ENCODE measurements at places on chromosomes 5 and 9.

DNA sequence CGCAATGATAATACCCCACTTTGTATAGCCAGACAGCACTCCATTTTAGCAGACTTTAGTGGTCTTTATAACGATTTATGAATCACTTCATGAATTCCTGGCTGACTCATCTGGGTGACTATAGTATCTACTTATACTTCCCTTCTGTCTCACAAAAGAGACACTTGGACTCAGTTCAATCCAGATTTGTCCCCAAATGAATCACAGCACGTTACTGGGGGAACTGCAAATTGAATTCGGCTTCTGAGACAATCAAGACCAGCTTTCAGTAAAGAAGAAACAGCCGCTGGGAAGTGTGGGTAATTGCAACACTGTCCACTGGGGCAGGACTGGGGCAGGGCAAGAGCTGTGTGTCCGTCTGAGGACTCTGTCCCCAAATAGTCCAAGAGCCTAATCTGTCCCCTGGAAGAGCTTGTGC is 337.3 kb upstream of the RFX3 start:
- no peak for DNase-seq

GRCh38 chr9:17734674-17735073 is 155.8 kb downstream of the SH3GL2 start:
- no peak for DNase-seq

DNA sequence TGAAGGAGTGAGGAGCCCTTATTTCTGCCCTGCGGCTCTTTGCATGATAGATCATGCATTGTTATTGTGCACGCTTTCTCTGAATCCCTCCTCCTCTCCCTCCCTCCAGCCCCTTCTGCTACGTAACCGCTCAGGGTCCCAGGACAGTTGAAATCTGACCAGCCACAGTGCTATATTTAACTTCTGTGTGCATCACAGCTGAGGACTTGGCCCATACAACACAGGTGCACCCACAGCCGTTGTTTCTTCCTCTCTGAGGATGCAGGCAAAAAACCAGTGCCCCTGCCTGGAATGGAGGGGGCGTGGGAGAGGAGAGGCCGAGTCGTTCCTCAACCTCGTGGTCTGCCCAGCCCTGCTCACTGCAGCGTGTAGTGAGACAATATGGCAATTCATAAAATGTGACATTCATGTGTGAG is 335.6 kb upstream of the CLINT1 start:
- DNase-seq, result no peak

- DNase-seq, result no peak
Observed at GRCh38 chr5:3780278-3780677, 184.6 kb downstream of the IRX1 start.

DNA sequence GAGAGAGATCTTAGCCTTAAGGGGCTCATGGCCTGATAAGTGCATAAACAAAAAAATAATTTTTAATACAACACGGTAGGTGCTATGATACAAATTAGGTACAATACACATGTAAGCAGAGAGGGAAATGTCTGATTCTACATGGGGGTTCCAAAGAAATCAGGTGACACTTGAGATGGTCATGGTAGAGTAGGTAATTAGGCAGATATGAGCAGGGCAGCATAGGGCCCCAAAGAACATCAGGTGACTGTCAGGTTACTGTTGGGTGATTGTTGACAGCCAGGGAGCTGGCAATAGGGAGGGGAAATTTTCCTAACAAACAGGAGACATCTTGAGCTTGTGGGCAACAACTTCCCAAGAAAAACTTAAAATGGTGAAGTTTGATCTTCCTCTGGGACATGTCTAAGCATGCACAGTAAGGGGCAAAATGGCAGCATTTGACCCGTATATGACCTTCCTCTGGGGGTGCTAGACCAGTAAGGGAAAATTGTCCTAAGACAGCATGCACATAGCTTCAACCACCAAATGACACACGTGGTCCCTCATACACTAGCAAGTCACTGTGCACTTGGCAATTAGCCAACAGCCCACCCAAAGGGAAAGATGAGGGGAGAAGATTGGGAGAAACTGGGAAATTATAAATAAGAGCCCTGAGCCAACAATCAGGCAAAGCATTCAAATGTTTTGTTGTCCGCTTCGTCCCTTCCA is 37.3 kb upstream of the TENT4A start:
- no peak for DNase-seq

- DNase-seq, result no peak
Observed at GRCh38 chr5:167271081-167271480, 1020.4 kb upstream of the WWC1 start.

DNA sequence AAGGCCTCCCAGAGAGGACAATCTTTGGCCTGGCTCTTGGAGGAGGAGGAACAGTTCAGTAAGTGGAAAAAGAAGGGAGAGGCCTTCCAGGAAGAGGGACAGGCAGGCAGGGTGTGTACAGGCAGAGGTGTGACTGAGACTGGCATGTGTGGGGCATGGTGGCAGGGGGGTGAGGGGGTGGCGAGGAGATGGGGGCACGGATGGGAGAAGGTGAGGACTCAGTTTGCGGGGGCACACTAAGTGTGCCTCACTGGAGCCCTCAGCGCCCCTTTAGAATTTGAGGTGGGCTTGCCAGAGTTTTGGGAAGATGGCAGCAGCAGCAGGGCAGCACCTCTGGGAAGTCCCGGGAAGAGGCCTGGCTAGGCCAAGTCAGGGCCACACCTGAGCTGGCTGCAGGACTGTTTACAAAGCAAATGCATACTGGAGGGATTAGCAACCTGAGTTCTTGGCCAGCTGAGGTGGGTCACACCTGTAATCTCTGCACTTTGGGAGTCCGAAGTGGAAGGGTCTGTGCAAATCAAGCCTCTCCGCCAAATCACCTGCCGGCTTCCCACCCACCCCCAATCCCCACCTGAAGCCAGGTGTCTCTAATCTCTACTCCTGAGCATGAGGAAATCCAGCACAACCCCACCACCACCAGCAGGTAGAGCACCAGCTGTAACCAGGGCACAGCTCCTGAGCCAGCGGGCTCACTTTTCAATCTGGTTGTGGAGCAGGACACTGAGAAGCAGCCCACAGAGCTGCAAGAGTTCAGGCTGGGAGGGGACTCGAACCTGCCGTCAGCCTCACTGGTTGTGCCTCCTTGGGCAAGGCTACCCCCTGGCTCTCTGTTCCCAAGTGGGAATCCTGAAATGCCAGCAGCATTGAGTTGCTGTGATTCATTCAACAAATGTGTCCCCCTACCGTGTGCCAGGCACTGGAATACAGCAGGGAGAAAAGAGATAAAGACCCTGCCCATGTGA is 10.2 kb upstream of the GABRP start:
- DNase-seq, result no peak

- DNase-seq, result no peak
Observed at GRCh38 chr5:71946343-71947030, 160.8 kb upstream of the MAP1B start.

- no peak for DNase-seq
Observed at GRCh38 chr5:181245427-181246275, 1.9 kb upstream of the RACK1 start.

DNA sequence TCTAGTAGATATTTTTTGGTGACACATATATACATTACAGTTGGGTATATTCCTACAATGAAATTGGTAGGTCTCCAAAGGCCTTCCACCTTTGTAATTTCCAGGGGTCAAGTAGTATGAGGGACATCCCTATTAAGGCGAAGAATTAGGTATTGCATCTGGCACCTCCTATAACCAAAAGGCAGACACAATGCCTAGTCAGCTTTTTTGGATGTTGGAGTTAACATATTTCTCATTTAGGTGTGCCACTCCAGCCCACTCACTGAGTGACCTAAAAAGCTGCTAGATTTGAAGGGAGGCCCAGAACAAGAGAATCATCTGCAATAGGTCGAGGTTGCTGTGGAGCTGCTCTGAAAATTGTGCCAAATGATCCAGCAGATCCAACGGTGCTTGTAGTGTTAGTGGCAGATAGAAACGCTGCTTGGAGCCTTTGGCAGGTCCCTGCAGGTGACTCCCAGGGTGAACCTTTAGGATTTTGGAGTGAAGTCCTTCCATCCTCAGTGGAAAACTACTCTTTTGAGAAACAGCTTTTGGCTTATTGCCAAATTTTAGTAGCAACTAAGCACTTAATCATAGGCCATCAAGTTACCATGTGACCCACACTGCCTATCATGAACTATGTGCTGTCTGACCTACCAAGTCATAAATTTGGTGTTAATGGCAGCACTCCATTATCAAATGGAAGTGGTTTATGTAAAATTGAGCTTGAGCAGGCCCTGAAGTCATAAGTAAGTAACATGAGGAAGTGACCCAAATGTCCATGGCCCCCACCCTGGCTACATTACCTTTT is 15.7 kb upstream of the FNIP1 start:
- no peak for DNase-seq

DNA sequence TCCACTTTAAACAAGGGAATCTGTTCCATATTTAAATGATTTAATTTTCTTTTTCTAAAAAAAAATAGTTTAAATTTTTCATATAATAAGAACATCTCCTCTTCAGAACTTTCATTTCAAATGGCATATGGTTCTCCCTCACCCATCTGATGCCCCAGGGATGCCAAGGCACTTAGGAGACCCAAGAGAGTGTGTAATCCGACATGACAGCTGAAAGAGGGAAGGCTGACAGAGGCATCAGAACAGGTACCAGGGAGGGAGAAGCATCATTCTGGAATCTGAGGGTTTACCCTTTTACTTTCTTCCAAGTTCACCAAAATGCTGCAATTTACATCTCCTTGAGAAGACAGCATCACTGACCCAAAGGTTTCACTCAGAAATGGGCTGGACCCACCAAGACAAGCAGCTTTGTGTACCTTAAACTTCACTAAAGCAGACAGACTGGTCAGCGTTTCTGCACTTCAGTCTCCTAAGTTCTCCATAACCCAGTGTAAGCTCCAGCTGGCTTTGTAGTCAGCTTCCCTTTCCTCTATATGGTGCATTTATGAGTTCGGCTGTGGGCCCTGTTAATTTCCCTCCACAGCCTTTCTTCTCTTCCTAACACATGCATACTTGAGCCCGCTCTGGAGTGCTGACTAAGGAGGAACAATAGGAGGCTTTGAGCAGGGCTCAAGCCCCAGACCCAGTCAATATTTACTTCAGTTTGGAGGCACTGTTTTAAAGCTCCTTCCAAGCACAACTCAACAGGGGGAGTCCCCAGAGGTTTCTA is 17.7 kb downstream of the EFNA5 start:
- no peak for DNase-seq

DNA sequence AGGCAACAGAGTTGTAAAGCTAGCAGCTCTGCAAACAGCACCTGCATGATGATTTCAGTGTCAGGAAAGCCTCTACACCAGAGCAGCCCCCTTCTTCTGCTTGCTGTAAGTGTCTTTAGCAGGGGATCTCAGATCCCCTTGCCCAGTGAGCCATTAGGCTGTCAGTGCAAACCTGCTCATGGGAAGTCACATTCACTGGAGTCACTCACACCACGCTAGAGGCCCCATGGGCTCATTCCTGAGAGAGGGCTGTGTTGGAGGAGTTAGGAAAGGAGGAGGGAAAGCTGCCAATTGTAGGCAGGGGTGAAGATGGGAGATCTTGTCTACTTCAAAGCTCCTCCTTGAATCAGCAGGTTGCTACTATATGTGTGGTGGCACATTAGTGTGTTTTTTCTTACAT is 275.2 kb downstream of the SMARCA2 start:
- no peak for DNase-seq

GRCh38 chr5:15283076-15283475 is 216.9 kb upstream of the FBXL7 start:
- no peak for DNase-seq

DNA sequence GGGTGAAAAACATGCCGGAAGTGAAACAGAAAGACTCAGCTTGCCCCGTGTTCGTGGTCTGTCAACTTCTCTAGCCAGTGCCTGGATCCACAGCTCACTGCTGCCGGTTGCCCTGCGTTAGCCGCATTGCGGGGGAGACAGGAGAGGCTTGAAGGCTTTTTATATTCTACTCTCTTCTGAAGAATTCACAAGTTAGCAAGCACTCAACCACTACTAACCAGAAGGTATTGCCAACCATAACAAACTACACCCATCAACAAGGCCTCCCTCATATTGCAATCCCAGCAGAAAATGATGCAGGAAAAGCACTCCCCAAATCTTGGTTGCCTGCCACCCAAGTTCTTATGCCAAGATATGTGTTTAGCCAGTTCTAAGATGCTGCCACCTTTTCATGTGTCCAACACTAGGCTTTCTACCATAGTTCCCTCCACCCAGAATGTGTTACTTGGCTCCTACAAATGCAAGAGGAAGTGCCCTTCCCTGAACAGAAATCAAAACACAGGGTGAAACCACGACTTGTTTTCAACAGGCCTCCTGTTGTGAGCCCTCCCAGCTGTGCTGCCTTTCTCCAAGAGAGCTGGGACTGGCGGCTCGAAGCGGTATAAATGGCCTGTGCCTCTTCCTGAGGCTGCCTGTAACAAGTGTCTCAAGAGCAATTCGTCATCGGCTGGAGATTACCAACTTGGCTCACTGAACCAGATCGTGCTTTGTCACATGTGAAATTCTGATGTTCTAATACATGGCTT is 129.0 kb downstream of the SNX18 start:
- DNase-seq, result peak; percentile 30

- DNase-seq, result no peak
Observed at GRCh38 chr9:91884153-91884552, 65.9 kb downstream of the ROR2 start.

GRCh38 chr9:116493183-116493860 is 193.8 kb upstream of the TRIM32 start:
- DNase-seq, result no peak

- no peak for DNase-seq
Observed at GRCh38 chr5:107980923-107981692, 310.4 kb upstream of the EFNA5 start.

- no peak for DNase-seq
Observed at GRCh38 chr9:90773617-90774016, 28.0 kb upstream of the SYK start.

GRCh38 chr9:95316794-95317118 is 753 bp downstream of the FANCC start:
- DNase-seq, result no peak

- DNase-seq, result no peak
Observed at GRCh38 chr9:99027443-99027842, 77.5 kb upstream of the TGFBR1 start.

- peak; percentile 70 for DNase-seq
Observed at GRCh38 chr5:133930061-133930812, 38.2 kb downstream of the C5orf15 start.

DNA sequence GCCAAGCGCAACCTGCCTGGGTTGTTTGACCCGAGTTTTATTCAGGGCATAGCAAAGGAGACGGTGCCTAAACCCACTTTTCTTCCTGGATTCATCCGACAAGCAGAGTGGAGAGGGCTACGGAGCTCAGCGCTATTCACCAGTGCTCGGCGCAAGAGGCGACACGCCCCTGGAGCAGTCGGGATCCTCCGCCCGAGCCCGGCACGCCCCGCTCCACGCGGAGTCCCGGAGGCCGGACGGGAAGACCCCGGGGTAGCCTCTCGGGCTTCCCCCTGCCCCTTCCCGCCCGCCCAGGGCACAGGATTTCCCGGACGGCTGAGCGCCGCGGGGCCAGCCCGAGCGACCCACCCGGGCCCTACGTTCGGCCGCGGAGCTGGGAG is 427 bp downstream of the SERINC5 start:
- DNase-seq, result peak; percentile 48

- no peak for DNase-seq
Observed at GRCh38 chr5:163463063-163463435, 2.6 kb downstream of the HMMR start.

GRCh38 chr5:29992248-29992647 is 1201.2 kb upstream of the CDH6 start:
- DNase-seq, result no peak

GRCh38 chr5:152380415-152381123 is 24.5 kb downstream of the NMUR2 start:
- DNase-seq, result no peak

Measured in stimulated activated CD4-positive, alpha-beta T cell treated with anti-CD3 and anti-CD28 coated beads, Interleukin-4, amount 100 ng/mL, for 1 hour (primary cell).